ENCODE measurements at places on chromosomes 7 and 10.
A peak's percentile ranks its signal among the peaks of the same experiment; 100 is the strongest.

GRCh38 chr10:15572531-15573045, 147.1 kb downstream of the ITGA8 start:
- no peak for DNase-seq

GRCh38 chr7:88522771-88523293, 216.1 kb upstream of the STEAP4 start:
- no peak for DNase-seq

DNA sequence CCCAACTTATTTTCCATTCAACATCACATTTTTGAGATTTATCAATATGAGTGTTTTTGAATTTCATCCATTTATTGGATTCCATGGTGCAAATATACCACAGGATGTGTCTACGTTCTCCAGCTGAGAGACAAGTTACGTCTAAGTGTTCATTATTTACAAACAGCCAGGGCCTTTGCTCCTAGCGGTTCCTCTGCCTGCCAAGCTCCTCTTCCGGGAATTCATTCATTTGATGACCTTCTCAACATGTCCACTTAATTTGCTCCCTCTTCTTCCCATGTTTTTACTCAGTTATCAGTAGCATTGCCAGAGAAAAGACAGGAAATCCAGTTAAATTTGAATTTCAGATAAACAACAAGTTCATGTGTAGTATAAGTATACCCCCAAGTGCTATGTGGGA, 321.7 kb downstream of the PRPF18 start:
- no peak for DNase-seq

- DNase-seq, result no peak
Measured at GRCh38 chr10:35824704-35825103, 182.6 kb upstream of the FZD8 start.

DNA sequence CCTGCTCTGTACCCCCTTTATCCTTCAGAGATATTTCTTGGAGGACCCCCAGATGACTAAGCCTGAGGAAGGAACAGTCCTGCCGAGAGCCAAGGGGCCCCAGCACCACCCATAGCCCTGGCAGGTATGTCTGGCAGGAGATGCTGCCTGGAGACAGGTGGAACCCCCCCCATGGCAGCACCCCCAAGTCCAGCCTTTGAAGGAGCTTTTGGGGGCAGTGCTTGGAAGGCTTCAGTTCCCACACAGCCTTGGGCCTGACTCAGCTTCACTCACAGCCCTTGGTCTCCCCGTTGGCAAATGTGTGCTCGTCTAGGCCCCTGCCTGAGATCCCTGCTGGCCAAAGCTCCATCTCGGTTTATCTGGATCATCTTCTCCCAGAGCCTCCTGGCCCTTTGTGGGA, 23.0 kb upstream of the PCBD1 start:
- no peak for DNase-seq

GRCh38 chr10:18079665-18080295, 60.4 kb upstream of the CACNB2 start:
- no peak for DNase-seq

DNA sequence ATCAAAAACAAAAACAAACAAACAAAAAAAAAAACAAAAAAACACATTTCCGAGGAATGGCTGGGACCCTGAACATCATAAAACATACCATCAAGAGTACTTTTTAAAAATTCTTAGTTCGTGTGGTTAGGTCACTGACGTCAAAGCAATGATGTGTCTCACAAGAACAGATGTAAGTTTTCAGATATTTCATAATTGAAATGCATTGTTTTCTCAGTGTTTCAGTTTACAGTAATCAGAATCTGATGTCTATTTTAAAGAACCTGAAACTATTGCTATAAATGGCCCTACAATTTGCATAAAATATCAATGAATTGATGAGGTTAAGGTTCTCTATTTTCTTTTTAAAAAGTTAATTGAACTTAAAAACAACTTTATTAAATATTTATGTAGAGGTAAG, 103.7 kb upstream of the HGF start:
- no peak for DNase-seq

- DNase-seq, result no peak
Measured at GRCh38 chr10:44573821-44574220, 188.9 kb upstream of the CXCL12 start.

DNA sequence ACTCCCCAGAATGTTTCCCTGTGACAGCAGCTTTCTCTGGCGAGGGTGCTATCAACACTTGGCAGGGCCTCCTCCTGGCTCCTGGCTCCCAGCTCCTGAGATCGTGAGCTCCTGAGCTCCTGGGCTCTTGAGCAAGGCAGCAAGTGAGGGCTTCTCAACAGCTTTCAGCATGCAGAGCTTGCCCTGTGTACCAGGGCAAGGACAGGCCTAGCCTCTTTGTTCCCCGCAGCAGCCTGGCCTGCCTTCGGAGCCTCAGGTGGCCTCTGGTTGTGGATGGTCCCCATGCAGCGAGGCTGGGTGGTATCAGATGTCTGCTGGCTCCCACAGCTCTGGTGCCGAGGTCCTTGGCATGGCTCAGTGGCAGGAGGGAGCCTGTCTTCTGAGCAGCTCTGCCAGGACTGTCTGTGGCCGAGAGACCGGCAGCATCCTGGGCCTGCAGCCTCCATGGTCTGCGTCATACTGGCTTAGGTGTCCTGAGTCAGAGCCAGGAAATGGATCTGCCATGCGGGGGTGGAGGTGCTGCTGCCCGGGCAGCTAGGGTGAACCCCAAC, 44.2 kb downstream of the ZMIZ1 start:
- DNase-seq, result peak; percentile 33

- DNase-seq, result no peak
Measured at GRCh38 chr10:6046773-6047611, 15.2 kb downstream of the IL2RA start.

DNA sequence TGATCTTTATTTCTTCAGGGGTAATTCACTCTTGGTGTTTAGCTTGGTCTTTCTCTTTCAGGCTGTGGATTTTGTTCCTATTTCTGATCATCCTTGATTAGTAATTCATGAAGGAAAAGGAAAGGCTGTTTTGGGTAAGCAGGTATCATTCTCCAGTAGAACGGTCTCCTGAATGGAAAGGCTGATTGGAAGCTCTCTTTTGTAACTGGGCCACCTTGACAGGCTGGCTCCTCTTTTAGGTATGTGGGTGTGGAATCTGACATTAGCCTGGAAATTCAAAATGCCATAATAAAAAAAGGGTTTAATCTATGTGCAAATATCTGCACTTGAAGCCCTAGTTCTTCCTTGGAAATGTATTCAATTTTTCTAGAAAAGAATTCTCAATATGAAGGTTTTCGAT, 18.9 kb downstream of the TAS2R39 start:
- DNase-seq, result no peak

DNA sequence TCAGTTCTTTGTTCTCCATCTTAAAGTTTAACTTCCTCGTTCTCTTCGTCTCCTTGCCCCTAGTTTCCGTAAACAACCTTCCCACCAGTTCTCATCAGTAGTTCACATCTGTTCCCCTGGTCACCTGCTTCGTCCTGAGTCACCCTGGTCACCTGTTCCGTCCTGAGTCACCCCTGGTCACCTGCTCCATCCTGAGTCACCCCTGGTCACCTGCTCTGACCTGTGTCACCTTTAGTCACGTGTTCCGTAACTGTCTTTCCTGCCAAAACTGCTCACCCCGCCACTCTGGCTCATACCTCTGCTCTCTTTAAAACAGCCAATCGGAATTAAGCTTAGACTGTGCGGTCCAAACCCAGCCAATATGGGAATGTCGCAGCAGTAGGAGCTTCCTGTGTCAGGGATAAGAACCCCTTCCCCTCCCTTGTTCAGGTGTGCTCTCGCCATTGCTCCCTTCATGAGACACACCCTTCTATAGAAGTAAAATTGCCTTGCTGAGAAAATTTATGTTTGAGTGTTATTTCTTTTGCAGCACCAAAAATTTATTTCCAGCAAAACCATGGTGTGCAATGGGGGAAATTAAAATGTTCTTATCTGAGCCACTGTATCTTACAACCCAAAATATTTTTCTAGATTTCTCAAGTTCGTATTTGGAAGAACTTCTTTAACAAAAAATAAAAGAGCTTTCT, 112.2 kb downstream of the VIM start:
- DNase-seq, result no peak

DNA sequence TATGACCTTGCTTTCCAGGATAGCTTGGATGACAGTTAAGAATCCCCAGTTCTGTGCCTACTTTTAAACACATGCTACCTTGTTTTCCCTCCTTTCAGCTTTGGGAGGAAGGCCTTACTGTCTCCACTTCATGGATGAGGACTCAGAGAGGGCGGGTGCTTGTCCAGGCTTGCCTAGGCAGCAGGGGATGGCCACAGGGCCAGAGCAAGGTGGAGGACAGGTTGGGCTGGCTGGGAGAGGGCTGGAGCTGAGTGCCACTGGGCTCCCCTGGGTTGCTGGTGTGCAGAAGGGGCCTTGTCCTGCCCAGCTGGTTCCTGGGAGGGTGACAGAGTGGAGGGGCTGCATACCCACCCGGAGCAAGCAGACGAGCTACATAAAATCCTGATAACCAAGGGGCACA, 117.8 kb downstream of the GRK5 start:
- no peak for DNase-seq

GRCh38 chr10:94465684-94466083, 63.3 kb downstream of the TBC1D12 start:
- DNase-seq, result no peak

- no peak for DNase-seq
Measured at GRCh38 chr7:143431109-143431508, 12.1 kb upstream of the TAS2R60 start.

DNA sequence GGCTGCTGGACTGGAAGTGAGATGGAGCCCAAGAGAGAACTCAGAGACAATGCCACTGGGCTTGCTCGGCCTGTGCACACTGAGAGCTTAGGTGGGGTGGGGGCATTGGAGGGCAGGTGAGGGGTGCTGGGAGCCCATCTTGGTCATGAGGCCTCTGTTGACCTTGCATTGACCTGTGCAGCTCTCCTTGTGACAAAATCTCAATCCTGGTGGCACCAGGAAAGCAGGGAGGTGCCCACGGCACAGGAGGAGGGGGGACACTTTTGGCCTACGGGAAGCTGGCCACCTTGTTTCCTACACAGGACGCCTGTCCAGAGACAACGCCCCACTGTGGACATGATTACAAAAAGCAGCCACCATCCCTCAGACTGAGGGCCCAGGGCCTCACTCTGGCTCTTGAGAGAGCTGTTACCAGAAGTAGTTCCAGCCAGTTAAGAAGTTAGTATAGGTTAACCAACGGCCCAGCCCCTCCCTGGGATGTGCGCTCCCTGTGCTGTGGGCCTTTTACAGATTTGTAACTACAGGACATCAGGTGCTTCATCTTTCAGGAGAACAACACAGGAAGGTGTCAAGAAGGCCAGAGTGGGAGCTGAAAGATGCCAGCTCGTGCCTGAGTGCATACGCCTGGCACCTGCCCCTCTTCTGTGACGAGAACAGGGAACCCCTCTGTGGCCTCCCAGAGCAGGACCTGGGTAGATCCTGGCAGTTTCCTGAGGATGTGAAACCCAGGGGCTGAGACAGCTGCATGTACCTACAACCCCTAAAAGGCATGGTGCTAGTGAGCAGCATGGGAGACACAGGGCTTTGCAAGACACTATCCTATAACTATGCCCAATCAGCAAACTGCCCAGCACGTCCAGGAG, 10.3 kb downstream of the PKD1L1 start:
- no peak for DNase-seq

- DNase-seq, result no peak
Measured at GRCh38 chr7:20931739-20932138, 145.1 kb upstream of the SP8 start.

DNA sequence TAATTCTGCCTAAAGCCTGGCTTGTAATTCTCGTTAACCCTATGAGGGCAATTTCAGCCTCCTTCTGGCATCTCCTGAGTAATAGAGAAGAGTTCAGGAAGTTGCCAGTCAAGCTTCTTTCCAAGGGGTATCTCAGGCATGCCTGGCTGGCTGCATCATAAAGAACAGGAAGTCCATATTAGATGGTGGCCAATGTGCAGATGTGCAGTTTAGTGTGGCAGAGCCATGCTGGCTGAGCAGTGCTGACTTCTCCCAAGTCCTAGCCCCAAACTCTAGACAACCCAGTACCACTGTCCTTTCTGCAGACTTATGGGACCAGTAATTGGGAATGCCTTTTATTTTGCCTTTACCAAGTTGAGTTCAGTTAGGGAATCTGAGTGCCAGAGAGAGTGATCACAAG, 517.9 kb downstream of the GALNT17 start:
- DNase-seq, result no peak

DNA sequence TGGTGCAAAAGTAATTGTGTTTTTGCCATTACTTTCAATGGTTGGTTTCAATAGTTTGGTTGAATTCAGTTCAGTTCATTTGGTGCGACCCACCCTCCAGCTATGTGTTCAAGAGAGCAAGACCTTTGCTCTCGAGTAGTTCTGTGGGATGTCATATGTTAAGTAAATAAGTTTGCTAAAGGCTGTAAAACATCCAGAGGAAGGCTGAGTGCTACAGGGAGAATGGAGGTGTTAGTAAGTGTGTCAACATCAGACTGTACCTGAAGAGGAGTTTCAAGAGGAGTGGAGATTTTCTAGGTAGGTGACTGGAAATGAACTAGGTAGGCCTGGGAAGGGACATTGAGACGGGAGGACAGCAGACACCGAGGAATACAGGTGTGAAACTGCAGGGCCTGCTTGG, 147.7 kb downstream of the SH2D4B start:
- DNase-seq, result no peak

- DNase-seq, result no peak
Measured at GRCh38 chr7:37510043-37510634, 61.5 kb upstream of the ELMO1 start.

GRCh38 chr10:79024720-79025198, 44.0 kb upstream of the ZMIZ1 start:
- DNase-seq, result no peak

- no peak for DNase-seq
Measured at GRCh38 chr10:1674501-1674900, 62.8 kb downstream of the ADARB2 start.

DNA sequence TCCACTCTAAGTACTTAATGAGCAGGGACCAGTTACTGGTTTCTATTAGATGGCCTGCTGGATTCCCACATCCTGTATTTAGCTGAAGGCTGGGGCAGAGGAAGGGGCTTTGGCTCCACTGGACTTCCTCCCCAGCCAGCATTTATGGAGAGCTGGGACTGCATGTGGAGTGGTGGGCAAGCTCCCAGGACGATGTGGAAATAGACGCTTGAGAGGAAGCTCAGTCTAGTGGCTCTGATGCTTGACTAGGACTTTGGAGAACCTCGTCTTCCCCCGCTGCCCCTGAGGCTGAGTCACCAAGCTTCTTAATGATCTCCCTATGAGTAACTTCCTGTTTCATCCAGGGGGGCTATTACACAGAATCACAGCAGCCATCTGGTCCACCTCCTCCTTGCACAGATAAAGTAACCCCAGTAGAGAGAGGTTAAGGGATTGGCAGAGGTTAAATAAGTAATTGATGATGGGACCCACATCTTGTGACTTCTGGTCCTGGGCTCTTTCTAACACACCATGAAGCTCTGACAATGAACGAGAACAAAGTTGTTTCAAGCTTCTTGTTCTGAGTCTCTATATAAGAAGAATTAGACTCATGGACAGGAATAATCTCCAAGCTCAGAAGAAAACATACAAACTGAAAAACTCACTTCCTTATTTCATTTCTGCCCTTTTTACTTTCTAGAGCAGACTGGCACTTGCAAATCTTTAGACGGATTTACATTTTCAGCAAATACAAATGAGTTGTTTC, 126.2 kb downstream of the PRPF18 start:
- DNase-seq, result no peak

GRCh38 chr10:5476918-5477525, 22.3 kb downstream of the CALML5 start:
- DNase-seq, result no peak

All from NCI-H1694 treated with DMSO at 0.1 percent for 48 hours (cell line).